PC-9 (cell line): ENCODE measurements at places on chromosomes 4 and X. TPM values are rescaled to one million over a fixed set of nuclear protein-coding genes. Genes with fewer than 3 reads are reported as not detected.

Gene NAP1L2
- total RNA-seq: not detected in 2 replicates

Gene TNMD
- total RNA-seq: not detected in 2 replicates

Gene GCNA
- 0.48 and 1.4 TPM in 2 replicates for total RNA-seq

Gene CT45A2
- not detected in 2 replicates for total RNA-seq

Gene MAGEE1
- total RNA-seq: 4.2 and 4.6 TPM in 2 replicates

Gene SLC38A5
- total RNA-seq: 0.46 and 1.5 TPM in 2 replicates
